ENCODE measurements at places on chromosomes 7 and 10. TPM values are rescaled to one million over a fixed set of nuclear protein-coding genes. Genes with fewer than 3 reads are reported as not detected.

IKZF1 gene
- total RNA-seq, result 1.5 TPM

DNA sequence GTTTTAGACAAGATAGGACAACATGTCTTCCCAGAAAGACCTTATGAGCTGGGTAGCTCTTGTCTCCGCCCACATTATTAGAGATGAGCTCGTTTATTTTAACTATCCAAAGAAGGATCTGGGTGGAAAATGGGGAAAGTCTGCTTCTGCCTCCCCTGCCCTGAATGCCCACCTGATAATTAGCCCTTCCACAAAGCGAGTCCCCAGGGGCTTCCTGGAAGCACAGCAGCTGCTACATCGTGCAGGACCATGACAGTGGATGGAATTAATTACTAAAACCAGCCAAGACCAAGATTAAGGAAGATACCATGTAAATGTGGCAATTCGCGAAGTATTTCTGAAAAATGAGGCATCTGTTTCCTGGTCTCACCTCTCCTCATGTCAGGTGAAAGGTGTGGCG is 374.4 kb downstream of the PAXIP1 start:
- ATAC-seq, result no peak

SUMF2 gene
- 78.2 TPM for total RNA-seq

DNA sequence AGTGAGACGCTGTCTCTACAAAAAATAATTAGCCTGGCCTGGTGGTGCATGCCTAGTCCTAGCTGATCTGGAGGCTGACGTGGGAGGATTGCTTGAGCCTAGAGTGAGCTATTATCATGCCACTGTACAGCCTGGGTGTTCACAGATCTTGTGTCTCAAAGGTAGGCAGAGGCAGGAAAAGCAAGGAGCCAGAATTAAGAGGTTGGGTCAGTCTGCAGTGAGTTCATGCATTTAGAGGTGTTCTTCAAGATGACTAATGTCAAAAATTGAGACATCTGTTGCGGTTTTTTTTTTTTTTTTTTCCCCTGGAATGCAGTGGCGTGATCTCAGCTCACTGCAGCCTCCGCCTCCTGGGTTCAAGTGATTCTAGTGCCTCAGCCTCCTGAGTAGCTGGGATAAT is 5.4 kb downstream of the PPIA start:
- ATAC-seq, result no peak

DNA sequence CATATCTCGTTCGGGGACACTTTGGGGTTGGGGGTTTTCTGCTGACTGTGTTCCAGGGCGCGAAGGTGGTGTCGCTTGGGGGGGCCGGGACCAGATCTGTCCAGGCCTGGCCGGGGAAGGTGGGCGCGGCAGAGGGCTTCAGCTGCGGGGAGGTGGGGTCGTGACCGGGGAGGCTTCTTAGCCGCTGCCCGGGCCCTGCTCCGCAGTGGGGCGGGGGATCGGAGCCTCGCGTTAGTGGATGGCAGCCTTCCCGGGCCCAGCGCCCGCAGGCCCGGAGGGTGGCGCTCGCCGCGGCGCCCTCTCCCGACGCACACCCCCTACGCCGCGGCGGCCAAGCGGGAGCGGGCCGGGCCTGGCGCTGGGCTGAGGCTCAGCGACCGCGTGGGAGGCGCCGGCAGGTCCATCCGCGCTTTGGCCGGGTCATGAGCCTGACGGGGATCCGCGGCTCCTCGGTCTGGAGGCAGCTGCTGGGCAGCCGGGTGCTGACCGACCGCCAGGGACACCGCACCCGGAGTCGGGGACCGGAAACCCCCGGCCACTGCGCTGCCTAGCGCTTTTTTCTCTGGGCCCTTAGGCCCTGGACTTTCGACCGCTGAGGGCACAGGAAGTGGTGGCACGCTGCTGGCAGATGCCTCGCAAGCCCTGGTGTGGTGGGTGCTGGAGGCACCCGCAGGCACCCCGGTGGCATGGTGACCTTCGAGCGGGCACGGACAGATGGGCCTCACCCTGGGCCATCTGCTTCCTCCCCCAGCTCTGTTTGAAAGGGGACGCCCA is 1.2 kb downstream of the AGAP3 start:
- peak; percentile 2 for ATAC-seq

DNA sequence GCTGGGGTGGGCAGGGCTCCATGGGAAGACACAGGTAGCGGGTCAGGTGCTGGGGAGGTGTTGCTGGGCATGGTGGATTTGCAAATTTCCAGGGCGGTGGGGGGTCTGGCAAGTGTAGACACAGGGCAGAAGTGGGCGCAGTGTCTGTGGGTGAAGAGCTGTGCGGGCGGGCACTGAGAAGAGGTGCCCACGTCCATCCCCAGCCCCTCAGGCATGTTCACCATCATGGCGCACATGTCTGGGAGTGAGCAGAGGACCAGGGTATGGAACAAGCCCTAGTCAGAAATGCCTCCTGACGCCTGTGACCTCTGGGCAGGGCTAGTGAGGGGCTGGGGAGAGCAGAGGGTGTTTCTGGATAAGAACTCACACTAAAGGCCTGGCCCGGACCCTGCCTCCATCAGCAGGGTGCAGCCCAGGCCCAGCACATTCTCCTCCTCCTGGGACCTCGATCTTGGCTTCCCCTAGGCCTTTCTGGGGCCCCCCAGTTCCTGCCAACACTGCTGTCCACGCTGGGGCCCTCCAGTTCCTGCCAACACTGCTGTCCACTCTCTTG is 612.9 kb downstream of the PTPRN2 start:
- ATAC-seq, result no peak

DNA sequence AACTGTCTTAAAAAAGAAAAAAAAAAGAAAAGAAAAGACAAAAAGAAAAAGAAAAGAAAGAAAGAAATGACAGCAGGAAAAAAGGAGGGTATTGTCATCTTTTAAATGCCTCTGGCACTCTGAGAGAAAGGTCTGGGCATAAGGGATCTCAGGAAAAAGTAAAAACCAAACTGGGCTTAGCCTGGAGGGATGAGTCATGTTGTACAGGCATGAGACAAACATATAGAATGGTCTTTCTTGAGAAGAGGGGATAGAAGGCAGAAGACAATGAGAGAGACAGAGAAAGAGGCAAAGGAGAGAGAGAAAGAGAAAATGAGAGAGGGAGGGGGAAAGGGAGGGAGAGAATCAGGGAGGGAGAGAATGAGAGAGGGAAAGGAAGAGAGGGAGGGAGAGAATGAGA is 32.3 kb upstream of the KCNMA1 start:
- no peak for ATAC-seq

RASSF4 gene
- total RNA-seq, result 13.3 TPM

TMEM140 gene
- total RNA-seq, result 5.7 TPM

DNA sequence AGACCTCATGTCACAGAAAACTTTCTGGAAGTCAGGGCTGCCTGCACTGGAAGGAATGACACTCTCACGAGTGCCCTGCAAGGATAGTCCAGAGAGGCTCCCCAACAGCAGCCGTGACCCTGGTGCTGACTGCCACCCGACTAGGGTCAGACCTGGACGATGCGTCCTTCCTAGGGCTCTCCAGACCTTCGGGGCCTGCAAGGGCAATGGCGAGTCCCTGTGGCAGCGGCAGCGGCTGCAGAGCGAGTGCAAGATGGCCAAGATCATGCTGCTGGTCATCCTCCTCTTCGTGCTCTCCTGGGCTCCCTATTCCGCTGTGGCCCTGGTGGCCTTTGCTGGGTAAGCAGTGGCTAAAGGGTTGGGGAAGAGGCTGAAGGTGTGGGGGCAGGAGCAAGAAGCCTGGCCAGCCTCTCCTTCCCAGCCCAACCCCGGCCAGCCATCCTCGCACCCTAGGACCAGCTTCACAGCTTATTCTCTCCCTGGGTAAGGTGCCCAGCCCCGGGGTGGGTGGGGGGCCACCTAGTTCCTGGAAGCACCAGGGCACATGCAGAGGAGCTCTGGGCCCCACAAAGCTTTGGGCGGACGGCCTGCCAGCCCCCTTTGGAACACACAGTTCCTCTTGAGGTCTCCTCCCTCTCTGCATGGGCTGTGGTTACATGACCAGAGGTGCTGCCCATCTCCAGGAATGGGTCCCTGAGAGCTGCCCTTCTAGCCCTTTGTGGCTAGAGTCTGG is 5.5 kb downstream of the OPN4 start:
- no peak for ATAC-seq

- no peak for ATAC-seq
Measured at GRCh38 chr7:127781081-127781480, 129.1 kb downstream of the SND1 start.

- ATAC-seq, result no peak
Measured at GRCh38 chr10:43424416-43424815, 12.5 kb upstream of the ZNF487 start.

C7orf33 gene
- total RNA-seq, result not detected

- ATAC-seq, result no peak
Measured at GRCh38 chr7:1029637-1030443, 14.5 kb upstream of the GPR146 start.

STRA8 gene
- total RNA-seq, result not detected

CLCN1 gene
- 0.16 TPM for total RNA-seq

FAM221A gene
- total RNA-seq, result 26.8 TPM

CPN1 gene
- total RNA-seq, result 0.14 TPM

DNA sequence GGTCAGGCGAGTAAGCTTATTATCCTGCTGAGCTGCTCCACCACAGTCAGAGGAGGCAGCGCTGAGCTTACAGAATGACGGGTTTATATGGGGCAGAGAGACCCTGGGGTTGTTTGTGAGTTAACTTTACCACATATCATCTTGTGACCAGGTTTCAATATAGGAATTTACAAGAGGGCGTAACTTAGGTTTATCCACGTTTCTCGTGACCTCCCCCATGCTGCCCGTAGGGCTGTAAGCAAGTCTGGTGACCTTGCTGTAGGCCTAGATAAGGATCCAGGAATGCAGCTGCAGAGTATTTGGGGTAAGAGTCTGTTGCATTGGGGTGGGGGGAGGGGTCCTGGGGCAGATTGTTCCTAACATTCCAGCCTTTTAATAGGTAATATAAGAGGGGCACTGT is 24.6 kb downstream of the SCIN start:
- ATAC-seq, result no peak

- ATAC-seq, result no peak
Measured at GRCh38 chr7:114711241-114711640, 210.7 kb upstream of the MDFIC start.

- ATAC-seq, result no peak
Measured at GRCh38 chr10:10871352-10871751, 146.3 kb upstream of the CELF2 start.

DNA sequence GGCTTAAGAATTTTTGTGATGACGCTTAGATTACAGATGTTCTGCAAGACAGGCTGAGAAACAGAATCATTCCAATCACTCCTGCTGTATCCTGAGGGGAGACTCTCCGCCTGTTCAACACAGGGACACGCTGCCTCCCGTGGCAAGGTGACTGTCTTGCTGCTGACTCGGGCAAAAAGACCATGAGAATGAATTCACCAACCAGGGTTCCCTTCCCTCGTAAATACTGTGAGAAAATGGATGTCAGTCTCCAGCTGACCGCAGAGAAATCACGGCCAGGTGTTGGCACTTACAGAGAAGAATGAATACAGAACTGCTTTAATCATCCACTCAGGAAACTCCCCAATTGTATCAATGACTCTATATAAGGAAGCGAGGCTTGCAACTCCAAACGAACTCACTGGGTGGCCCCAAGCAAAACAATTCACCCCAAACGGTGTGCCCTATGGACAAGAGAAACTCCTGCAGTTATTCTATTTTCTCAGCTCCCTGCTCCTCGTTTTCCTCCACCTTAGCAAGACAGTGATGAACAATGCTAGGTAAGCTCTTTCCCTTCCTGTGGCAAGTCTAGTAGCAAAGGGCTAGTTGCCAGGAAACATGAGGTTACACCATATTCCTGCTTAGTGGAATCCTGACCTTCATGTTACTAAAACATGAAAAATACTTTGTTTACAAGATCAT is 22.8 kb downstream of the GNA12 start:
- peak; percentile 54 for ATAC-seq
